ENCODE measurements at places on chromosomes 7 and 10.

DNA sequence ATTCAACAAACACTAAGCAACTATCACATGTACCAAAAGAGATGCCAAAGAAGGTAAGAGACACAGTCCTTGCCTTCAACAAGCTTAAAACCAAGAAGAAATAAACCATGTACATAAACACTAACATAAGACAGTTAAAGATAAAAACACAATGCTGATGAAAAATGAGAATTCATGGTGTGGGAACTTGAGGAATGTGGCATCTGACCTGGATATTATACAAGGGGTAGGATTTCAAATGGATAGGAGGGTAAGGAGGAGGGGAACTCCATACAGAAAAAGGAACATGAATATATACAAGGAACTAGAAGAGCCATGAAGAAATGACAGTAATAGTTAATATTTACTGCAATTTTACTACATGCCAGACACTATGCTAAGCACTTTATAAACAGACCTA lies 11.0 kb downstream of the HIBADH start:
- DNase-seq: no peak

DNA sequence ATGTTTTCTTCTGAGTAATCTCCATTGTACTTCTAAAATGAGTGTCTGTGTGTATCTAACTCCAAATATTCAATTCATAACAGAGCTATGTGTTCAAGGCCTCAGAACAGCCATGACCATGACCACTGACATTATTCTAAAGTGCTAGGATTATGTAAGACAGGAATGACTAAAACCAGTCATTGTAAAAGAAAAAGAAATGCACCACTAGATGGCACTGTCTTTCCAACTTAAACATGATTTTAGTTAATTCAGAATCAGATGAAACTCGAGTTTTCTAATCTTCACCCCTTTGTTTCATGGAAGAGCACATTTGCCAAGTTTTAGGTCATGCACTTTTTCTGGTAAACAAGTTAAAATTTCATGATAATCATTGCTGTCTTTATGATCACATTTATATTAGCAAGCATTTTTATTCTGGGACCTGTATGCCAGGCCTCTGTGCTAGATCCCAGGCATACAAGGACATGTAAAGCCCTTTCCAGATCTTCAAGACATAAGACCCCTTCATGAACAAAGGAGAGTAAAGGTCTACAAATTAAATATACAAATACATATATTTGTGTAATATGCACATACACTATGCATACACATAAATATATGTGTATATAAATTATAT lies 26.1 kb upstream of the RSU1 start:
- DNase-seq: peak; percentile 78

GRCh38 chr10:124701881-124702656 lies 42.1 kb downstream of the FAM53B start:
- no peak for DNase-seq

- DNase-seq: no peak
Observed at GRCh38 chr10:34764472-34764946, 50.6 kb downstream of the PARD3 start.

- DNase-seq: no peak
Observed at GRCh38 chr7:149719912-149720335, 53.5 kb downstream of the ZNF467 start.

- peak; percentile 3 for DNase-seq
Observed at GRCh38 chr7:124032369-124033094, at the start of gene TMEM229A. TMEM229A (minus strand) TSS chr7:124033067; CDS start chr7:124033003, 64 bp downstream.

DNA sequence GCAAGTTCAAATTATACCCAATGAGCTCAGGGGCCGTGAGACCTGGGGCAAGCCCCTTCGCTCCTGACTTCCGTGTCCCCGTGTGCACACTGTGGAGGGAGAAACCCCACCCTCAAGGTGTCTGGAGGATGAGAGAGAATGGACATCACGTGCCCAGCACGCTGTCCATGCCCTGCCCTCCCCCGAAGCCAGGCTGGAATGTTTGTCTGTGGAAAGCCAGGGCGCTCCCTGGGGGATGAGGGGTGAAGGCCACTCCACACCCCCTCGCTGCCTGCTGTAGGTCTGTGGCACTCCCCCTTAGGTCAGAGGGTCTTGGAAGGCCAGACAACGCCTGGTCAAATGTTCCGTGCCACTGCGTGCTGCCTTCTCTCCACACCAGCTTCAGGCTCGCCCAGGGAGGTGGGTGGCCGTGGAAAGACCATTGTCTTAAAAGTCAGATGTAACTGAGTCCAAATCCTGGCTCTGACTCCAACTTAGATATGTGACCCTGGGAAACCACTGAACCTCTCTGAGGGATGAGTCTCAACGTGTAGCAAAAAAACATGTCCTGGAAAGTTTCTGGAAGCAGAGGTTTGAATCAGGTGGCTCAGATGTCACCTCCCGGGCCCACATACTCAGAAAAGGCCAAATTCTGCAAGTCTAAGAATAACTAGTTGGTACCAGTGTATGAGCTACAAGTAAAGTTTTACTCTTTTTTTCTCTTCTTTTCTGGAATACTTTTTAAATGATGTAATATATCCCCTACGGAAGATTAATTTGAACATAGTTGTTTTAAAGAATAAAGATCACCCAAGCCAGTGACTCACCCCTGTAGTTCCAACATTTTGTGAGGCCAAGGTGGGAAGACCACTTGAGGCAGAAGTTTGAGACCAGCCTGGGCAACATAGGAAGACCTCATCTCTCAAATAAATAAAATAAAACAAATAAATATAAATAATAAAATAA lies 24.9 kb downstream of the RCC1L start:
- peak; percentile 56 for DNase-seq

GRCh38 chr7:111535142-111535870 lies 27.0 kb downstream of the IMMP2L start:
- DNase-seq: no peak

GRCh38 chr7:23357190-23358093 lies 58.3 kb downstream of the MALSU1 start:
- peak; percentile 39 for DNase-seq

DNA sequence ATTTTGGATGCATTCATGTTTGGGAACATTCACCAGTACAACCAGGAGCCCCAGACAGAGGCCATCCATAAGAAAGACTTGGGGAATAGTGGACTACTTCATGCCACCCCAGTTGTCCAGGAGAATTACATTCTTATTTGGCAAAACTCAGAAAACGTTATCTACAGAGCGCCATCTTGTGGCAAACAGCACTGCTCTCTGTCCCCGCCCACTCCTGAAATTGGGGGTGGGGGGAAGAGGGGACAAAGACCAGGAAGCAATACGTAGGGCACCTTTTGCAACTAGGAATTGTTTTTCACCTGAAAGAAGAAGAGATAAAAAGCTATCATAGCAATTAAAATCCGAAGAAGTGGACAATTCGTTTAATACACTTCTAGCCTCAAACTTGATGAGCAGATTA lies 134.6 kb upstream of the MGMT start:
- DNase-seq: no peak

- DNase-seq: no peak
Observed at GRCh38 chr10:34978080-34978479, 112.1 kb downstream of the CUL2 start.

GRCh38 chr7:116978006-116978405 lies 24.7 kb downstream of the ST7 start:
- no peak for DNase-seq

GRCh38 chr7:27185854-27186667 lies 1.0 kb upstream of the HOXA11 start:
- DNase-seq: no peak

DNA sequence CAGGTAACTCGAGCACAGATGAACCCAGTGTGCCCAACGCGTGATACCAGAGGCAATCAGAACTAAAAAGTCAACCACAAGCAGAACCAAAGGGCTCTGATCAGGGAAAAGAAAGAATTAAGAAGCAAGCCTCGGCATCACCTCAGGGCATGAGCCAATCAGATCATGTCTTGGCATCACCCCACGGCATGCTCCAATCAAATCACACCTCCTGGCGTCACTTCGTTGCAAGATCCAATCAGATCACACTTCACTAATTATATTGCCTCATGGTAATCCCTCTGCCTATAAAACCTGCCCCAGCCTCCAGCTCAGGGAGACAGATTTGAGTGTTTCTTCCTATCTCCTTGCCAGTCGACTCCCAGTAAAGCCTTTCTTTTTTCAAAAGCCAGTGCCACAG lies 46.8 kb downstream of the TYW1B start:
- no peak for DNase-seq

DNA sequence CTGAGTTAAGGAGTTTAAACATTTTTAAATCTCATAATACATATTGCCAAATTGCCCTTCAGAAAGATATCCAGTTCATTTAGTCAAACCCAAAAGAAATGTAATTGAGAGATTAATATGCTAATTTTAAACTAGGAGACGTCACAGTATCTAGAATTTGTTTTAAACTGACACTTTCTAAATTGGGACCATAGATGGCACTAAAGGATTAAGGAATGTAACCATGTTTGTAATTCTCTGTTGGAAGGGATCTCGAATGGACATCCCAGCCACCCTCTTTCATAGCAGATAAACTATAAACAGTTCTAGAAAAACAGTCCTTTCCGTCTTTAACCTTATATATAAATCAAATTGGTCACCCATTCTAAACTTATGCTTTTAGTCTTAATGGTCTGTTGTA lies 30.0 kb upstream of the SAMD9L start:
- no peak for DNase-seq

Measured in fibroblast of upper back skin (primary cell).